ENCODE measurements at places on chromosomes 1 and 21.

- no peak for DNase-seq
Measured at GRCh38 chr1:101993710-101994109, 3.0 kb downstream of the OLFM3 start.

DNA sequence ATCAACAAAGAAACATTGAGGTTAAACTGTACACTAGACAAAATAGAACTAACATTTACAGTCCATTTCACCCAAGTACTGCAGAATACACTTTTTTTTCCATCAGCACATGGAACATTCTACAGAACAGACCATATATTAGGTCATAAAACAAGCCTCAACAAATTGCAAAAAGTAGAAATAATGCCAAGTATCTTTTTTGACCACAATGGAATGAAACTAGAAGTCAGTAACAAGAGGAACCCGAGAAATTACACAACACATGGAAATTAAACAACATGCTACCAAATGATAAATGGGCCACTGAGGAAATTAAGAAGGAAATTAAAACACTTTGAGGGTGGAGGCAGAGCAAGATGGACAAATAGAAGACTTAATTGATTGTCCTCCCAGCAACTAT, 8.4 kb upstream of the C1orf185 start:
- DNase-seq: no peak

DNA sequence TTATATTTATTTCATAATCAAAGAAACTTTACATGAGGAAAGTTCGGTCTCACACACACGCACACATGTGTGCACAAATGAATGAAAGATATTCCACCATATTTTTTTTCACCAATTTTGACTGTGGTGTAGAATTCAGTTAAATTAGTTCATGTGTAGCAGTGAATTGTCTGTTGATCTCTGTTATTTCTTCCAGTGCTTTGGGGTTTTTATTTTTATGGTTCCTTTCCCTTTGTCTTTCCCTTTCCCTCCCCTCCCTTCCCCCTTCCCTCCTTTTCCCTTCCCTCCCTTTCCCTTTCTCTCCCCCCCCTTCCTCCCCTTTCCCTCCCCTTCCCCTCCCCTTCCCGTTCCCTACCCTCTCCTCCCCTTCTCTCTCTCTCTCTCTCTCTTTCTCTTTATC, 8.9 kb downstream of the RYR2 start:
- no peak for DNase-seq

DNA sequence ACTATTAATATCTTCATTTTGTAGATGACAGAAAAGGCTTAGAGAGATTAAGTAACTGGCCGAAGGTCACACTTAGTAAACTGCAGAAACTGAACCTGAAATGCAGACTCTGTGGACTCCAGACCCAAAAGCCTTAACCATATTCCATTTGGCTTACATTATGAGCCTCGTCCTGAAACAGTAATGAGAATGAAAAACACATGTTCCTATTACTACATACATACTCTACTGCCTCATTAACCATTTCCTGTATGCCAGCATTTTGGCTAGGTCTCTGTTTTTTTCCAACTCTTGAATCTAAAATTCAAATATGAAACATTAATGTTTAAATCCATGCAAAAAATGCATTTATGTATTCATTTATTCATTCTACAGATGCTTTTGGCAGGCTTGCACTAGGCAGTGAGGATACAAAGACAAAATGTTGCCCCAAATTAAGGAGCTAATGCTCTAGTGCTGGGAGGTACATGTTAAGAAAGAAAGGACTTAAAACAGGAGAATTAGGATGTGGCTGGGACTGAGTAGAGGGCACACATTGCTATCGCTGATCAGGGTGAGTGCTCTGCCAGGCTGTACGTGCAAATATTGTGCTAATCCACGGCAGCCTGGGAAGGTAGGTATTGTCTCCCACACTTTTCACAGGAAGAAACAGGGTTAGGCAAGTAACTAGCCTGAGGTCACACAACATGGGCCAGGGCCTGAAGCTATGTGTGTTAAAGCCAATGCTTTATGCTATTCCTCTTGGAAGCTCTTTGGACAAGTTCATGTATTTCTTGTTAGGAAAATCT, 14.0 kb downstream of the DEGS1 start:
- DNase-seq: no peak

GRCh38 chr1:9652379-9653209, 1.1 kb downstream of the PIK3CD start:
- peak; percentile 72 for DNase-seq
